ENCODE measurements at places on chromosomes 1 and 21. TPM values are rescaled to one million over a fixed set of nuclear protein-coding genes. Genes with fewer than 3 reads are reported as not detected.

The GBP6 gene
- polyA plus RNA-seq: not detected

The F13B gene
- polyA plus RNA-seq: not detected

The FMN2 gene
- polyA plus RNA-seq: not detected

The DIRAS3 gene
- polyA plus RNA-seq: 0.12 TPM

DNA sequence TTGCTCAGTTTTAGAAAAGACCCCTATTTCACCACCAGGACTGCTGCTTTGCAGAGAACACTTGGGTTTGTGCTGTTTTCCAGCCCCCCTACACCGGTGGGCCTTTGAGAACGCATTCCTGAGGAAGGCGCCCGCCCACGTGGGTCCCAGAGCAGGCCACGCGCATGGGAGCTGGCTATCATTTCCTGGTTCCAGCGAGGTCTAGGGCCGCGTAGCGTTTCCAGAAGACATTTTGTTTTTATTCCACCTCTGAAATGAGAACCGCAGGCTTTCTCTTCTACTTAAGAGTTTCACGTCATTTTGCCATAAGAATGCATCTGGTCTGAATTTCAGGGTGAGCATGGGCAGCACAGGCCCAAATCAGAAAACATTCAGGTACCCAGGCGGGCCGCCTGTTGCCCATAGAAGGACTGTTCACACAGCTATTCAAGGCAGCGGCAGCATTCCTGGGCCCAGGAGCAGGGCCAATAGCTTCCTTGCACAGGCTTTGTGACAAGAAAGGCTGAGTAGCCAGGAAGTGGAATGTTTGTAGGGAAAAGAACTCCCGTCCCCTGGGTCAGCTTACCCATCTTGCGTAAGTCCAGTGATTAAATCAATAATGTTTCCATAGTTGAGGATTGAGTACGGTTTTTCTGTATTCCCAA, 1.4 kb upstream of the KLHL21 start:
- DNase-seq: peak; percentile 41

GRCh38 chr1:20823845-20824244, 36.7 kb upstream of the HP1BP3 start:
- no peak for DNase-seq

GRCh38 chr1:209675565-209676154, 448 bp downstream of the G0S2 start:
- no peak for DNase-seq

- no peak for DNase-seq
Measured at GRCh38 chr1:201752333-201752732, 76.6 kb upstream of the IPO9 start.

- DNase-seq: peak; percentile 22
Measured at GRCh38 chr1:186829686-186830587, 1.2 kb downstream of the PLA2G4A start.

GRCh38 chr1:25746299-25747045, 53.5 kb upstream of the SELENON start:
- DNase-seq: no peak

DNA sequence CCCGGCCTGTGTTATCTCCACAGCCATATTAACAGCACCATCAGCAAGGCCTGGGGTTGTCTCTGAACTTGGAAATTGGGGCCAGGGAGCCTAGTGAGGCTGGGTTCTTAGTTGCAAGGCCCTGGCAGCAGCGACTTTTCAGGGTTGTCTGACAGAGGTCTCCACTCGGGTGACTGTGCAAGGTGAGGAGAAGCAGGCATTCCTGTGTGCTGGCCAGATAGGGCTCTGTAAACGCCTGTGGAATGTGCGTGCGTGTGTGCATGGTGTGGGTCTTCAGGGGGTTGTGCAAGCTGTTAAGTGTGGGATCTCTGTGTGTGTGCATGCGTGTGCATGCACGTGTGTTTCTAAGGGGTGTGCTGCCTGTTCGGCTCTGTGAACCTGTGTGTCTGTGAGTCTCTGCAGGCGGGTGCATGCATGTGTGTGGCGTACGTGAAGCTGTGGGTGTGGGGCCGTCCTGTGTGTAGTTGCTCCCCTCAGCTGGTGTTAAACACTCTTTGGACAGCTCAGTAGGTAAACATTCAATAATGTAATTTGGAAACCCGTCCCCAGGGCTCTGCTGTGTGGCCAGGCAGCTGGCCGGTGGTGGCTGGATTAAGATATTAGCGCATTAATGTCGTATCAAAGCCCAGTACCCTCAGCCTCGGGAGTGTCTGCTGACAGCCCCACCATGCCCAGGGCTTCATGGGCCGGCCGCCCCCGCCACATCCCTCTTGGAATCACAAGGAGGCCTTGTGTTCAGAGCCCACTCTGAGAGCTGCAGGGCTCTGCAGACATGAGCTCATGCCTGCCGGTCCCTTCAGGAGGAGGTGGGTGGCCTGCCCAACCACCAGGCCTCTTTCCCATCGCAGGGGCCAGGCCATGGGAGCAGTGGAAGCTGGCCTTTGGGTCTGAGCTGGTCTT, 189.9 kb downstream of the FOXD2 start:
- no peak for DNase-seq

Measured in CD14-positive monocyte (primary cell).